Neuronal stem cell (in vitro differentiated cells): ENCODE measurements at places on chromosomes 1 and 21.

DNA sequence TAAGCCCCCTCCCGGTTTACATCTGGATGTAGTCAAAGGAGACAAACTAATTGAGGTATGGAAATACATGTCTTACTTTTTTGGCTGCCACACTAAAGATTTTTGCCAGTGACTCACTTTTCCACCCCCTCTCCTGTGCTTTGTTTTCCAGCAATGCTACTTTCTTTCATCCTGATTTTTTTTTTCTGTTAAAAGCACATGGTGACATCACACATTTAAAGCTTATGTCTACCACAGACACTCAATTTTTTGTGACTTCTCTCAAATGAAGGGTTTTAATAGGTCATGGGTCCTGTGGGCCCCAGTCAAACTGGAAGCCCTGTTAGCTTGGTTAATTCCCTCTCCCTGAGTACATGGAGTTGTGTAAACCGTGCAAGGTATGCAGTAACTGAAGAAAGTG is 2.2 kb downstream of the PPP1R8 start:
- DNase-seq, result no peak

DNA sequence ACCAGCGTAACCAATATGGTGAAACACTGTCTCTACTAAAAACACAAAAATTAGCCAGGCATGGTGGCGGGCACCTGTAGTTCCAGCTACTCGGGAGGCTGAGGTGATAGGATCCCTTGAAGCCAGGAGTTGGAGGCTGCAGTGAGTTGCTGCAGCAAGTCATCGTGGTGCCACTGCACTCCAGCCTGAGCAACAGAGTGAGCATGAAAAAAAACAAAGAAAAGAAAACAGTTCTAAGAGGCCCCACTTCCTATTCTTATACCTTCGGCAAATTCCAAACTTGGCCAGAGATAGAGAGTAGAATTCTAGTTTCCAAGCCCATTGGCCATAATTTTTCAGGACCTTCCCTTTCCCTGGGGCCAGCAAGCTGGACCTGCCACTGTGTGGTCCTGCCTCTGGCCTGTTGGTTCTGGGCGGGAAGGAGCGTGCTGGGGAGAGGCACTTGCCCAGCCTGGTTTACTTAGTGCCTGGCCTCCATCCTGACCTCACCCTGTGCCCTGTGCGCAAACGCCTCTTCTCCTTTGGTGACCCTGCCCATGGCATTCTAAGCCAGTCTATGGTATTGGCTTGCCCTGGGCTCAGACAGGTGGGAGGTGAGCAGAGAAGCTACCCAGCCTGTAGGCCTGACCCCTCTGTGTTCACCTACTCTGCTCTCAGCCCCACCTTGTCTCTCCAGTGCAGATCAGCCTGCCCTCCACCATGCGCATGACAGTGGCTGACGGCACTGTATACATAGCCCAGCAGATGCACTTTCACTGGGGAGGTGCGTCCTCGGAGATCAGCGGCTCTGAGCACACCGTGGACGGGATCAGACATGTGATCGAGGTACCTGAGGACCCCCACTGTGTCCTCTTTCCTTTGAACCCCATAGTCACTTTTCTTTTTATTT is 11.0 kb downstream of the CA6 start:
- no peak for DNase-seq

DNA sequence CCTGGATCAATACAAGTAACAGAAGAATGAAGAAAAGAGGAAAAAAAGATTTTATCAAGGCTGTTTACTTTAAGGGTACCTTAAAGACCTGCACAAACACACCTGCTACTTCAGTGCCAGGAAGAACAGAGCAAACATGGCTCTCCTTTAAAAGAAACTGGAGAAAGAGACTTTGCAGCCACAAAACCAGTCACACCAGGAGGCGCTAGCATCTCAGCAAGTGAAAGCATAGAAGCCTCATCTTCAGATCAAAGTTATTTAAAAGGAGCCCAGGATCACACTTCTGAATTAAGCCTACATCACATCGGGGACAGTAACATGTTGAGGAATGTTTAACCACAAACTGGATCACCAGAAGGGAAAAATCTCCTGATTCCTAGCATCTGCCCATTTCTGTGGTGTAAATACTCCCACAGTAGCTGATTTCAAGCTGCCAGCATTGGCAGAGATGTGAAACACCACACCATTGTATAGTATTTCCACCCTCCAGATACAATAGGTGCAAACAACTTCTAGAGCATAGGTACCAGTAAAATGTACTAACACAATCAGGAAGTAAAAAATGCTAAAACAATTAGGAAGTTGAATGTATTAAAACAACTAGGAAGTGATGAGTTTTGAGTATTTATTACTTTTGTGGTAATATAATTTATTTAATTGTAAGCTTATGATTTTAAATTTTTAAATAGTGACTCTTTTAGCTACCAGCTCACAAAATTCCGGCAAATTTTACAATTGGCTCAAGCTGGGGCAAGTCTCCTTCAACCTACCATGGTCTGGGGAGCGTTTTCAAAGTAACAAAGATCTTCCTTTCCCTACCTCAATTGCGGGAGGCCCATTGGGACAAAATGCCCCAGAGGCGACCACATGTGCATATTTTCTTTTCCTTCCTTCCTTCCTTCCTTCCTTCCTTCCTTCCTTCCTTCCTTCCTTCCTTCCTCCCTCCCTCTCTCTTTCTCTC is 105.3 kb upstream of the CLDN14 start:
- DNase-seq, result no peak

GRCh38 chr1:209354840-209355165 is 228.7 kb upstream of the CAMK1G start:
- DNase-seq, result no peak

GRCh38 chr1:201726700-201727099 is 102.3 kb upstream of the IPO9 start:
- no peak for DNase-seq

GRCh38 chr1:5660141-5660935 is 331.9 kb downstream of the NPHP4 start:
- DNase-seq, result no peak

DNA sequence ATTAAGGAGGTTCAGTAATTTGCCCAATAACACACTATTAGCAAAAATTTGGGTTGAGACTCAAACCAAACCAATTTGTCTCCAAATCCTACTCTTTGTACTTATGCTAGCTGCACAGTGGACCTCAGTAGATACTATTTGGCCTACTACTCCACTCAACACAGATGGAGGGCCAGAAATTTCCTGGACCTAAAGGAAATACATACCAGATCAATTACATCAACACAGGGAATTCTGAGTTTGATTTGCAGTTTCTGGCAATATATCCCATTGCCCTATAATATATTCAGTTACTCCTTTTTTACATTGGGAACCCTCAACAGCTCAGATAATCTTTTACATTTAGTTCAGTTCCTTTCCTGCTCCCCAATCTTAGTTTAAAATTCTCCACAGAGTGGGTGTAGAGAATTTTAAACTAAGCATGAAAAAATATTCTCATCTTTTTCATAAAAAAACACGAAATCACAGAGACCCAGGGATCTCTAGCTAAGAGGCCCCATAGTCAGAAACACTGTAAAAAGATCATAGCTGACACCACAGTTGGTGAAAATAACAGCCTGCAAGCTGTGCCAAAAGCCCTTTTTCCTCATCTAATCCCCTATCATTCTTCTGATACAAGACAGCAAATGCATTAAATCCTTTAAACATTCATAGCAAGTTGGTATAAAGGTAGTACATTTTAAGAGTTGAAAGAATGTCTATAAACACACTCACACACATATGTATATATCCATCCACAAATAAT is 317.7 kb upstream of the ESRRG start:
- no peak for DNase-seq

DNA sequence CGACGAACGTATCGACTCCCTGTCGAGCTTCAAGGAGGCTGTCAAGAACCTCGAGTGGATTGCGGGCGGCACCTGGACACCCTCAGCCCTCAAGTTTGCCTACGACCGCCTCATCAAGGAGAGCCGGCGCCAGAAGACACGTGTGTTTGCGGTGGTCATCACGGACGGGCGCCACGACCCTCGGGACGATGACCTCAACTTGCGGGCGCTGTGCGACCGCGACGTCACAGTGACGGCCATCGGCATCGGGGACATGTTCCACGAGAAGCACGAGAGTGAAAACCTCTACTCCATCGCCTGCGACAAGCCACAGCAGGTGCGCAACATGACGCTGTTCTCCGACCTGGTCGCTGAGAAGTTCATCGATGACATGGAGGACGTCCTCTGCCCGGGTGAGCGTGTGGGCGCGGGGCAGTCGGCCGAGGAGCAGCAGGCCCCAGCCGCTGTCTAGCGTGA is 28.0 kb downstream of the COL6A2 start:
- no peak for DNase-seq

DNA sequence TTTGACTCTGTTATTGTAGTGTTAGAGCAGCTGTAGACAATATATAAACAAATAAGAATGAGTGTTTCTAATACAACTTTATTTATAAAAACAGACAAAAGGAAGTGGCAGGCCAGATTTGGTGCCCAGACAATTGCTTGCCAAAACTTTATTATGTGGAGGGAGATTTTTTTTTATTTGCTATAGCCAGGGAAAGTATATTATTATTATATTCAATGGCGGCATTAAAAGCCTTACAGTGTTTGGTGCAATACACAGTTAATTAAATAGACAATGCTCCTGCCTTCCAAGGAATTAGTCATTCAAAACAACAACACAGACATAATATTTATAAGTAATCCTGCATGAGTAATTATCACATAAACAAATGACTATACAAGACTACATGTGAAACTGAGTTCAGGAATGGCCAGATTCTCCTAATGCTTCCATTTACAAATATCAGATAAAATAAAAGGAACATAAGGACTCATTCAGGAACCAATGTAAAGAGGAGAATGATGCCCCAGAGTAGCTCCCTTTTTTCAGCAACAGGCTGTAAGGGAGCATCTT is 10.6 kb upstream of the RC3H1 start:
- DNase-seq, result no peak

DNA sequence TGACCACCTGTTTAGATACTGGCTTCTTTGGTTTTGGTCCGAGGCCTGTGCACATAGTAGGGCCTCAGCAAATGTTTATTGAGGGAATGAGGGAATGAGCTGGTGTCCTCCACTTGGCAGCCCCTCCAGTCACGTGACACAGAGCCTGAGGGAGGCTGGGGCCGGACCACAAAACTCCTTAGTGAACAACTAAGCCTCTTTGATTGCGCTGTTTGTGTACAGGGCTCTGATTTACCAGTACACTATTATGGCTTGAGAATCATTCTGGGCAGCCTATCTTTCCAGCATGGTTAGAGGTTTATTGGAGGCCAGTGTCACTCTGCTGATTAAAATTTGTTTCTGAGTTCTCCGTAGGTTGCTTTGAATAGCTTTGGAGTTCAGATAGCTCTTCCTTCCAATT is 10.2 kb upstream of the LRRN2 start:
- DNase-seq, result no peak

DNA sequence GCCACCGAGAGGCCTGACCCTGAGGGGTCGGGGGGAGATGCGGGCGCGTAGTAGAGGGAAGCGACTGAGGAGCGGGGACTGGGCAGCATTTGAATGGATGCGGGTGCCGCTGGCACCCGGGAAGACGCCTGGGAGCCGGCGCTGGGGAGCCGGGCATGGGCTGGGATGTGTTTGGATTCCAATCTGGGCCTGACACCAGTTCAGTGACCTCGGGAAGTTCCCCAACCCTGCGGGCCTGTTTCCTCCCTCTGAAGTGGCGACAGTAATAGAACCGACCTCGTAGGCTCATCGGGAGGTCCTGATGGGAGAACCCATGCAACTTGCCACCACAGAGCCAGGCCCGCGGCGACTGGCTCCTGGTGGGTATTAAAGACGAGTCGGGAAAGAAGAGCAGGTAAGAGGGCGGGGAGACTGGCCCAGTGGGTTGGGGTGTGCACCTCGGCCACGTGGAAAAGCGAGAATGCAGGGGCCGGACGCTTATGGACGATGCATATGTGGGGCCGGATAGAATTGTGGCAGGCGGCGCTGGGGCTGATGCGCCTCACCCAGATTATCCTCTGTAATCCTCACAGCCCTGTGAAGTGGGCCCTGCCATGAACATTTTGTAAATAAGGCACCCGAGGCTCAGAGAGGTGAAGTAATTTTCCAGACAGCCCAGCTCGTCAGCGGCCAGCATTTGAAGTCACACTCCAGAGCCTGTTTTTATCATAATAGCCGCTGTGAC is 105.8 kb downstream of the SLC16A1 start:
- DNase-seq, result no peak

DNA sequence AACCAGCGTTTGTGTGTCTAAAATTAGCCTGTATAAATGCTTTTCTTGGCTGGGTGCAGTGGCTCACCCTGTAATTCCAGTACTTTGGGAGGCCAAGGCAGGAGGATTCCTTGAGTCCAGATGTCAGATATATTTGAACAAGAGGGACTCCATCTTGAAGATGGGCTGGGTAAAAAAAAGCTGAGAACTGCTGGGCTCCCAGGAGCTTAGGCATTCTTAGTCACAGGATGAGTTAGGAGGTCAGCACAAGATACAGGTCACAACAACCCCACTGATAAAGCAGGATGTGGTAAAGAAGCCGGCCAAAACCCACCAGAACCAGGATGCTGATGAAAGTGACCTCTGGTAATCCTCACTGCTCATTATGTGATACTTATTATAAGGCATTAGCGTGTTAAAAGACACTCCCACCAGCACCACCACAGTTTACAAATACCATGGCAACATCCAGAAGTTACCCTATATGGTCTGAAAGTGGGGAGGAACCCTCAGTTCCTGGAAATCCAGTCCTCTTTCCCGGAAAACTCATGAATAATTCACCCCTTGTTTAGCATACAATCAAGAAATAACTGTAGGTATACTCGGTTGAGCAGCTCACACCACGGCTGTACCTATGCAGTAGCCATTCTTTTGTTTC is 36.2 kb upstream of the ZNF496 start:
- no peak for DNase-seq

DNA sequence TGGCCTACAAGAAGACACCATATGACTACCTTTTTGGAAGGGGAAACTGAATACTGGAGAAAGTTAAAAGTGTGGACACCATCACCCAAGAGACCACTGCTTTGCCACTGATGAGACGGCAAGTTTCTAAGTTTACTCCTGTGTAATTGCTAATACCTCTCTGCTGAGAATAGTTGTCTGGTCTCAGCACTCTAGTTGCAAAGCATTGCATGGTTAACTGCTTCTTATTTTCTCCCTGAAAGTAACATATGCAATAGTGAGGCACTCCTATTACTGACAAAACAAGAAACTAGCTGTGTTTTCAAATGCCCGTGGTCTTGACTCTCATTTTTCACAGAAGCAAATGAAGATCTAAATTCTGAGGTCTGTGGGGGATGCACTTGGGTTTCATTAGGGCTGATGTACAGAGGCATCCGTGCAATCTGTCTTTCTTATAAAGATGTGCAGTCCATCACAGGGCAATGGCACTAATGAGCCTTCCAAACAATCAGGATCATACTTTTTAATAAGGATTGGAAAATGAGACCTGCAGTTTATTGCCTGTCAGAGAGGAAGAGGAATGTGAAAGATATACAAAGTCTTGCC is 62.9 kb downstream of the IFI44 start:
- DNase-seq, result no peak

DNA sequence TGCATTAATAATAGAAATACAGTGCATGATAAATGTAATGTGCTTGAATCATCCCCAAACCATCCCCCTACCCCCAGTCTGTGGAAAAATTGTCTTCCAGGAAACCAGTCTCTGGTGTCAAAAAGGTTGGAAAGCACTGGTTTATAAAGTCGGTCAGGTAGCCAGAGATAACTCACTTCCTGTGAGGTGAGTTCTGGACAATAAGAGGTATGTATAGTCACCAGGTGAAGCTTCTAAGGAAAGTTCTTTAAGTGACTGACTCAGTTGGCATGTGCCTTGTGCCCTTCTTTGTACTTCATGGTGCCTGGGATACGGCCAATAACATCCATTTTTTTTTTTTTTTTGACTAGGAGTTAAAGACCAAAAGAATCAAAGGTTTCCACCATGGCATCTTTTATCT is 103.7 kb downstream of the GPATCH2 start:
- no peak for DNase-seq
